ENCODE measurements at places on chromosomes 16 and 17.

DNA sequence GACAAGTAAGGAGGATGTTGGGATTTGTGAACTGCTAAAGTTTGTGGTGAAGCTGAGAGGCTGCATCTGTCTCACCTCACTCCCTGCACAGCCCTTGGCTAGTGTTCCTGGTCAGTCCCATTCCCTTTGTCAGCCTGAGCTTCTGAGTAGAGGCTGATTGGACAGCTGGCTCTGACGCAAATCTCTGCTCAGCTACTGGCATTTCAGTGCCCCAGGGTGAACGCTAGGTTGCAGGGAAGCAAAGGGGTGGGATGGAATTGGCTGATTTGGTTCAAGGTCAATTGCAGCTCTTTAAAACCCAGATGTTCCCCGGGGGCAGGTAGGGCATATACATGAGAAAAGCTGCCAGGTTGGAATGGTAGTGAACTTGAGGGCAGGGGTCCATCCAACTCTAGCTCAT, 23.1 kb upstream of the CNOT1 start:
- no peak for DNase-seq

GRCh38 chr17:73595479-73595878, 48.8 kb downstream of the SDK2 start:
- DNase-seq = no peak

DNA sequence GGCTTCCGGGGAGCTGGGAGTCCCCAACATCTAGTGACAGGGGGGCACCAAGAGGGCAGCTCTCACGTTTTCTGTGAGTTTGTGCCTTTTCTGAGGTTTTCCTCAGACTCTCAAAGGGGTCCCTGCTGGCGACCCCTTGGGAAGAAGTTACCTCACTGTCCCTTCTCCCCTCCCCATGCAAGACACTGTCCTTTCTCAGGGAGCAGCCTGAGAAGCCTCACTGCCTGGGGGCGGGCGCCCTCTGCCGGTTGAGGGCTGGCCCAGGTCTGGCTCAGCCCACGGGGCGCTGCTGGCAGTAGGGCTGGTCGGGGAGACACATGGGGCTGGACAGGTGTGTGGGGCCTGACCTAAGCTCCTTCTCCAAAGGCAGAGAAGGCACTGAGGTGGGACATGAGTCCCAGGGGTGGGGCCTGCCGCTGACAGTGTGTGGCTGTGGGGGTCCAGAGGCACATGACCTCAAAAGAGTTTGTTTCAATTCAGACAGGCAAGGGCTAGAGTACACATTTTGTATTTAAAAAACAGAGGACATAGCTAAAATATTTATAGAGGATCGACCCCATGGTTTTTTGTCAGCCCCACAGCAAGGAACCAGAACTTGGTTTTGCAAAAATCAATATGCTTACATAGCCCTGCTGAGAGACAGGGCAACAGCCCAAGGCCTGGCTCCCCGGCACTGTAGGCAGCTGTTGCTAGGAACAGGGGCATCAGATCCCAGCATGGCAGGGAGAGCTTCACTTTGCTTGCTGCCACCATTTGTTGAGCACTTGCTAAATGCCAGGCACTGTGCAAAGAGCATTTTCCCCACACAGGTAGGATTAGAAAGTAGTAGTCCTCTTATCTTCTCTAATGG, 18.5 kb upstream of the ALDH3A1 start:
- peak; percentile 45 for DNase-seq

GRCh38 chr16:84868829-84869472, 49.2 kb downstream of the CRISPLD2 start:
- DNase-seq = no peak

DNA sequence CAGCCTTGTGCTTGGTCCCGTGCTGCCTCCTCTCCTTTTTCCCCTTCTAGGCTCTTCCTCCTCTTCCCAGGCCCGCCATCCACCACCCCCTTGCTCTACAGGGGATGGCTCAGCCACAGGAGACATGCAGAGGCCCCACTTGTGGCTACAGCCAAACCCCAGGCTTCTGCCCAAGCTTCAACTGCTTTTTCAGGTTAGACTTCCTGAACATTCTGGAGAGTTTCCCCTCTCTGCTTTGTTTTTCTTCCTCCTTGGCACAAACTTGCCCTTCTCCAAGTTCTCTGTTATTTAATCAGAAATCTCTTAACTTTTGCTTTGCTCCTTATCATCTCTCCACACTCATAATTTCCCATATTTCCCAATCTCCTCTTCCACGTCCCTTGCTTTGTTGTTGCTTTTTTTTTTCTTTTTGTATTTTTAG, 18.3 kb upstream of the HAS3 start:
- no peak for DNase-seq

GRCh38 chr16:50195756-50196155, 42.6 kb downstream of the TENT4B start:
- no peak for DNase-seq

DNA sequence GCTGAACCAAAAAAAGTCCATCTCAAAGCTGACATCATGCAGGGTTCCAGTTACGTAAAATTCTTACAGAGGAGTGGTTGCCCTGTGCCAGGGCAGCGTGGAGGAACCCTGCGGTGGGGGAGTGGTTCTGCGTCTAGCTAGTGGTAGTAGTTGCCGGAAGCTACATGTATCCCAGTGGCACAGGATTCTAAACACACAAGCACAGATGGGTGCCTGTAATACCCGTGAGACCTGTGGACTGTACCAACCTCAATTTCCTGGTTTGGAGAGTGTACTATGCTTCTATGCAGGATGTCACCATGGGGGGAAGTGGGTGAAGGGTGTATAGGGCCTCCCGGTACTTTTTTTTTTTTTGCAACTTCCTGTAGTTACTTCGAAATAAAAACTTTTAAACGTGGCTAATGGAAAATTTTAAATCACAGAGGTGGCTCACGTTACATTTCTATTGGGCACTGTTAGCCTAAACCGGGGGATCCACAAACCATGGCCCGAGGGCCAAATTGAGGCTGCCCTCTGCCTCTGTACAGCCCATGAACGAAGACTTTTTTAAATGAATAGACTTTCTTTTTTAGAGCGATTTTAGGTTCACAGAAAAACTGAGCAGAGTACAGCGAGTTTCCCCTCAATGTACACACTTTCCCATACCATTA, 38.5 kb downstream of the TBC1D16 start:
- DNase-seq = peak; percentile 76

GRCh38 chr17:7955414-7956227, 23.6 kb downstream of the CNTROB start:
- DNase-seq = no peak

DNA sequence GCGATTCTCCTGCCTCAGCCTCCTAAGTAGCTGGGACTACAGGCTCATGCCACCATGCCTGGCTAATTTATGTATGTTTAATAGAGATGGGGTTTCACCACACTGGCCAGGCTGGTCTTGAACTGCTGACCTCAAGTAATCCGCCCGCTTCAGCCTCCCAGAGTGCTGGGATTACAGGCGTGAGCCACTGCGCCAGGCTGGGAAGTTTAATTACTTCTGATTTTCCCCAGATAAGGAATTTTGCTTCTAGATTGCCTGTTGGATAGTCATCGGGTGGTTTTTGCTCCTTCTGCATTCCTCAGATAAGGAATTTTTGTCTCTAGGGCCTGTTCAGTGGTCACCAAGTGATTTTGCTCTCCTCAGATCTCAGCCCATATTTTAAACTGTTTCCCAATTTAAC, 112.5 kb downstream of the MAP2K4 start:
- no peak for DNase-seq

- no peak for DNase-seq
Observed at GRCh38 chr17:15944759-15945526, at the start of gene ADORA2B. Gene ADORA2B (plus strand): TSS chr17:15945130. CDS start chr17:15945249, 119 bp downstream.

GRCh38 chr16:89645122-89645521, 12.4 kb downstream of the CHMP1A start:
- no peak for DNase-seq

DNA sequence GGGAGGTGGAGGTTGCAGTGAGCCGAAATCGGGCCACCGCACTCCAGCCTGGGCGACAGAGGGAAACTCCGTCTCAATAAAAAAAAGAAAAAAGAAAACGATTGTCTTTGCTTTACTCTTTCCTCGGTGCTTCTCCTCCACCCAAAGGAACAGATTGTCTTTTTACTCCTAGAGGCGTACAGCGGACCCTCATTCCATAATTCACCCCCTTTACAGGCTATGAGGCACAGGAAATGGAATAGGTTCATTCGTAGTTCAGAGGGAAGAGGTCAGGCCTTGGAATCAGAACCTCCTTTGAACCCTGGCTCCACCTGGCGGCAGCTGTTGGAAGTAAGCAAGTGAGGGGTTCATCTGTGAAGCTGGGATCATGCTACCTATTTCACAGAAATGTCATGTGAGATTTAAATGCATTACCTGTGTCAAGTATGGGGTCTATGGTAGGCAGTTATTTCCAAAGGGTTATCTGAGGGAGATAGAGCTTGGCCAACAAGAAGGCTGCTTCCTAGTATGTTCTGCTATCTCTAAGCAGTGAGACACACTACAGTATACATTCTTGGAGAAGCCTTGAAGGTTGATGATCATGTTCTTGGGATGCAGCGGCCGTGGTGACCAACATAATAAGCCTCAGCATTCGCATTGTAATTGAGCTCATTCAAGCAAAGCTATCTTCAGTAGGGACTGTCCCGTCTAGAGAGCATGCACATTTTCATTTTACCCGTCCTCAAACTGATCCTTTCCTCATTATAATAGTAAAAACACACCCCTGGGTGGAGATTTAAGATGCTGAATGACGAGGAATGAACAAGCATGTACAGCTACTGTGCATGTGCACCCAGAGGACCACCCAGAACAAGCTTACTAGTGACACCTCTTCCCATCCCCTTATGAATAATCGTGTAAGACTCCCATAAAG, 18.7 kb upstream of the ZNF689 start:
- DNase-seq = peak; percentile 66

GRCh38 chr17:4584917-4585637, 748 bp downstream of the SMTNL2 start:
- no peak for DNase-seq

DNA sequence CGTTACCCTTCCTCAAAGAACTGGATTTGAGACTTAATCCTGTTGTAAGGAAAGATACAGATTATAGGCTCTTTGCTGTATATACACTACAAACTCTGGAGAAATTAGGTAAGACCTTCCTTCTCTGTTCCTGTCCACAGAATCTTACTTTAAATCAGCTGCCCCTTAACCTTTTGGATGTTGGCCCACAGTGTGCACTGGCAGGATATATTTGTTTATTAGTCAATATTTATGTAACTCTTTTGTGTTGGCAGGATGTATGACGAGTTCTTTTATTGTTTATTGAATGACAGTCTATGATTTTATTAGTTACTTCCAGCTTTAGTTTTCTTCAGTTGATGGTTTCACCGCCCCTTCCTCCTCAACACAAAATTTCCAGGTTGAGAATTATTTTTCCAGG, 19.7 kb downstream of the LRRC36 start:
- DNase-seq = no peak

DNA sequence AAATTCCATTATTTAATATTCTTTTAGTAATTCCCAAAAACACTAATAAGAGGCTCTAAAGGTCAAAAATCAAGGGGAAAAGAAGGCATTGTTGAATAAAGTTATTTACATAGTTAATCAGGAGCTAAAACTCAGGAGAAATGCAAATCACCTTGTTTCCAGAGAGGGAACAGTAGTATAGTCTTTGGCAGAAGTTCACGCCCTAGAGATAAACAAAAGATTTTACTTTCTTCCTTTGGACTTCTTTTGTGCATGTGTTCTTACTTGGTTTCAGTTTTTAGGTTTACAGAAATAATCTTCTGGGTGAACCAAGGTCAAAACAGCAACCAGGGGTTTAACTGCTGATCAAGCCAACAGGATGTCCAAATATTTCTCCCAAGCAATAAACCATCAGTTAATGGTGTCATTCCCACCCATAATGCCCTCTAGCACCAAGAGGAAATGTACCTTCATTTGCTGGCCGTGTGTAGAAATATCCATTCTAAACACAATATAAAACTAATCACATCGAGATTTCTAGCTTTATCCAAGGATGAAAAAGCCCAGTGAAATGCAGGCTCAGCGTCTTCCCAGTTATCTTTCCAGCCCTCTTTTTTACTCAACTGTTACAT, 518.8 kb upstream of the SOX9 start:
- no peak for DNase-seq

DNA sequence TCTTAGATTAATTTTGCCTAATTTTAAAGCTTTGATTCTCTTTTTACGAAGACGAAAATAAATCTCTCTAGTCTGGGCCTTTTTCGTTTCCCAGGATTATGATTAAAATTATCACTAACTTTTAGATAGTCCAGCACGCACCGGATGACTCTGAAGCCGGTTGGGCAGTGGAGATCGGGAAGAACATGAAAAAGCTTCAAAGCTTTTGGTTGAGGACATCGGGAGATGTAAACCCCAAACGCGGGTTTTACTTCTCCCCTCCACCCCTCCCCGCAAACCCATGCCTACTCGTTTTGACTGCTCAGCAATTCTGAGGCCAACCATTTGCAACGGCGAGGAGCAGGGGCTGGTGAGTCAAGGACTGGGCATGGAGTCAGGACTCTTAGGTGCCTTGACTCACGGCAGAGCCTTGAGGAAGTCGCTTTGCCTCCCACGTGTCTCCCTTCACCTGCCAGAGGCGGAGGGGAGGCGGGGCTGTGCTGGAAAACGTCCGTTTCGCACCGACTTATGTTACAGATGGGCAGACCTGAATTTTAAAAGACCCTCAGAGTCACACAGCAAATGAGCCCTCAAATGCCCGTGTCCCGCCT, 989 bp upstream of the DUSP14 start:
- DNase-seq = peak; percentile 41

DNA sequence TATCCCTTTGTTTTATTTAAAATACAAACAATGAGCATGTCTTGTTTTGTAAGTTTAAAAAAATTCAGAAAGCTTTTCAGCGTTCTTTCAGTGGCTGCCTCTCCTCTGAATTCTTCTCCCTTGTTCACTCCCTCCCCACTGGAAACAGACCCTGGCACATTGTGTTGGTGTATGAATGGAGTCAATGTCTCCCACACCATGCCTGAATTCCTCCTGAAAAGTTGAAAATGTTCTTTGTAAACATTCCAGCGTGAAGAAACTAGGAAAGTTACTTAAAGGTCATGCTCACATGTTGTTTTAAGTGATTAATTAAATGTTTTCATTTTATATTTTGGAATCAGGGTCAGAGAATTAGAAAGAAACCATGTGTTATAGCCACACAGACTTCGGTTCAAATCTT, 136.9 kb upstream of the DYNLRB2 start:
- DNase-seq = no peak

DNA sequence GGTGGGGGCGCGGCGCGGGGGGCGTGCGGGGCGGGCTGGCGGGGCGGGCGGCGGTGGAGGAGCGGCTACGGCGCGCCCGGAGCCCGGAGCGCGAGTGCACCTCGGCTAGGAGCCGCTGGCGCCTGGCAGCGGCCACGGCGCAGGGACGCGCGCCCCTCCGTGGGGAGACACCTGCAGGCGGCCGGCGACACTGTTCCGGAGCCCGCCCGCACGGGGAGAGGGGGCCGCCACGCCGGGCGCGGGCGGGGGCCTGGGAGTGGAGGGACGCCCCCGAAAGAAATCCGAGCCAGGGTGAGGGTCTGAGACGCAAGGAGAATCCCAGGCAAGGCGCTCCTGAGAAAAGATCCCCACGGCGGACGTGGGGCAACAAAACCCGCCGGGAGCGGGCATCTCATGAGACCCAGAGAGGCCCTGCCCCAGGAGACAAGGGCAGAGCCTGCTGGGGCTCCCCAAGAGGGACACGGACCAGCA, at the start of gene GSG1L:
TSS of gene GSG1L (minus strand) at position 124 of the 471 bp plus-strand sequence. CDS start 290 bp downstream, outside the sequence.
- no peak for DNase-seq
